ENCODE measurements at places on chromosomes 1 and 21.
A peak's percentile ranks its signal among the peaks of the same experiment; 100 is the strongest.

GRCh38 chr1:186749820-186750219 lies 69.6 kb upstream of the PTGS2 start:
- DNase-seq: no peak

- no peak for DNase-seq
Measured at GRCh38 chr1:97093741-97094140, 372.2 kb downstream of the PTBP2 start.

- DNase-seq: no peak
Measured at GRCh38 chr21:46253610-46254124, 25.1 kb upstream of the LSS start.

DNA sequence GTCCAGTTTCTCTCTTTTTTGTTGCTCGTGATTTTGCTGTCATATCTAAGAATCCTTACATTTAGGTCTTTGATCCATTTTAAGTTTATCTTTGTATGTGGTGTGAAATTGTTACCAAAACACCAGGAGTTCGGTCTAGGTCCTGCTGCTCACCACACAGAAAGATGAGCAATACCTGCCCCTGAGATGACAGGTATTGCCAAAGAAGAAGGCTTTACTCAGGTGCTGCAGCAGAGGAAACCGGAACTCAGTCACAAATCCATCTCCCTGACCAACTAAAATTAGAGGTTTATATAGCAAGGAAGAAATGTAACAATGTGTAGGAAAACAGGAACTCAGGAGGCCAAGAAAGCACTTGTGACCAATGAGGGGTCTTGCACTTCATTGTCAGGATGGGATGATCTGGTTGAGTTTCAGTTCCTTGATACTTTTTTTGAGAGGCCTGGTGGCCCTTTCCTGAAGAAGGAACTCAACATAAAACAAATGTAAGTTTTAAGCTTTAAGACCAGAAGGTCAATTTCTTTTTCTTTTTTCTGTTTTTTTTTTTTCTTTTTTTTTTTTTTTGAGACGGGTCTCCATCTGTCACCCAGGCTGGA lies 16.5 kb upstream of the SETDB1 start:
- no peak for DNase-seq

GRCh38 chr1:11788549-11789053 lies 17.2 kb downstream of the MTHFR start:
- no peak for DNase-seq

GRCh38 chr1:45584351-45585109 lies 689 bp downstream of the NASP start:
- DNase-seq: peak; percentile 99

DNA sequence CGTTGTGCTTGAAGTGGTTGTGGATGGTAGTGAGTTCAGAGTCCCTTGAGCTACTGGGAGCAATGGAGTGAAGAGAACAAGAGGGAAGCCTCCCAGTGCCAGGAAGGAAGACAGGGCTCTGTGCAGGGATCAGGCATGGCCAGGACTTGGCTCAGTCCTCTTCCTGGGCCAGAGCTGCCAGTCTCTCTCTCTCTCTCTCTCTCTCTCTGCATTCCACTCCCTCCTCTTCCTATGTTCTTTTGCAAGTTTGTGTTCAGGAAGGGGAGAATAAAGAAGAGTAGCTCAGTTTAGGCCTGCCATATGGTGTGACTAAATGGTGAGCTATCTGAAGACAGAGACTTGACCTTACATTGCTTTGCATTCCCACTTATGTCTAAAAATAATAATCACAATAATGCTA lies 20.5 kb upstream of the RPTN start:
- DNase-seq: no peak

Measured in NCI-H2029 (cell line).